ENCODE measurements at places on chromosomes 16 and 17.

DNA sequence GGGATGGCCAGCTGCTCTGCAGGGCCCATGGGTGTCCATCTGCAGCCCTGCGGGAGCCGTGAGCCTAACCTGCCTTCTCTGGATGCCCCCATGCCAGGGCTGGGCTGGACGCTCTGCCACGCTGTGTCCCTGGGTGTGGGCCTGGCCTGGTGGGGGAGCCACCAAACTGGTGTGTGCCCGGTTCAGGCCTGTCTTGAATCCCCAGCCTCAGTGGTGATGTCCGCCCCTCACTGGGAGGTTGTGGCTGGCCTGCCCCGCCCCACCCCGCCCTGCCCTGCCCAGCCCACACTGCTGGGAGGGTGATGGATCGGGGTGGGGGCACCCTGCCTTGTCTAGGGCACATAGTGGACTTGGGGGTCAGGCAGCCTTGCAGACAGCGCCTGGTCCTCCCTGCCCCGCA, 50.1 kb upstream of the PVALEF start:
- DNase-seq, result no peak

- DNase-seq, result no peak
Measured at GRCh38 chr16:84683691-84684591, 15.9 kb upstream of the USP10 start.

DNA sequence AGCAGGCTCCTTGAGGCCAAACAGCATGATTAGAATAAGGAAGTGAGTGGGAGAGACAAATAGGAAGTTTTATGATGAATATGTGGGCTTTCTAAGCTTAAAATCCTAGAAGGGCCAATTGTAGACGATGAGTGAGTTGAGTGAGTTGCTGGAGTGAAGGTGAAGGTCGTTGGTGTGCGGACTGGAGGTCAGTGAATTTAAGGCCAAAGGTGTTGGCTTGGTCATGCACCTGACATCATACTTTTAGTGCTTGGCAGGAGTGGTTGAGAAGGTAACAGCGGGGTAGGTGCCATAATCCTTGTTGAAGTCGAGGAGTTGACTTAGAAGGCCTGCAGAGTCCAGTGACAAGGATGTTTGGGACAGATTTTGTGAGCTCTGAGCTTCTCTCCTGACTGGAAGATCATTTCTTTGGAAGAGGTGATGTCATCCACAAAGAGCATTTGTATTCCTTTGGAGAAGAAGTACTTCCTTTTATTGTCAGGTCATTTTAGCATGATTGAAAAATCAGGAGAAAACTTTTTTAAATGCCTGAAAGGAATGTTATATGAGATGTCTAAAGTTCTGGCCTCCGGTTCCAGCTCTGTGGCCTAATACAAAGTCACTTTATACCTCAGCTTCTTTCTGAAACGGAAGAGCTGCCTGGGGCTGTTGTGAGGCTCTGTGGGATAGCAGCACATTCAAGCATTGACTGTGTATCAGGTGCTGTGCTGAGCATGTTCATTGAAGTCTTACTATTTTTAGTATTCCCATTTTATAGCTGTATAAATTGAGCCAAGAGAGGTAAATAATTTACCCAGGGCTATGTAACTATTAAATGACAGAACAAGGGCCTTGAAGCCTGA, 53.6 kb upstream of the TBX2 start:
- no peak for DNase-seq

GRCh38 chr16:81639348-81639747, 139.7 kb upstream of the PLCG2 start:
- no peak for DNase-seq

DNA sequence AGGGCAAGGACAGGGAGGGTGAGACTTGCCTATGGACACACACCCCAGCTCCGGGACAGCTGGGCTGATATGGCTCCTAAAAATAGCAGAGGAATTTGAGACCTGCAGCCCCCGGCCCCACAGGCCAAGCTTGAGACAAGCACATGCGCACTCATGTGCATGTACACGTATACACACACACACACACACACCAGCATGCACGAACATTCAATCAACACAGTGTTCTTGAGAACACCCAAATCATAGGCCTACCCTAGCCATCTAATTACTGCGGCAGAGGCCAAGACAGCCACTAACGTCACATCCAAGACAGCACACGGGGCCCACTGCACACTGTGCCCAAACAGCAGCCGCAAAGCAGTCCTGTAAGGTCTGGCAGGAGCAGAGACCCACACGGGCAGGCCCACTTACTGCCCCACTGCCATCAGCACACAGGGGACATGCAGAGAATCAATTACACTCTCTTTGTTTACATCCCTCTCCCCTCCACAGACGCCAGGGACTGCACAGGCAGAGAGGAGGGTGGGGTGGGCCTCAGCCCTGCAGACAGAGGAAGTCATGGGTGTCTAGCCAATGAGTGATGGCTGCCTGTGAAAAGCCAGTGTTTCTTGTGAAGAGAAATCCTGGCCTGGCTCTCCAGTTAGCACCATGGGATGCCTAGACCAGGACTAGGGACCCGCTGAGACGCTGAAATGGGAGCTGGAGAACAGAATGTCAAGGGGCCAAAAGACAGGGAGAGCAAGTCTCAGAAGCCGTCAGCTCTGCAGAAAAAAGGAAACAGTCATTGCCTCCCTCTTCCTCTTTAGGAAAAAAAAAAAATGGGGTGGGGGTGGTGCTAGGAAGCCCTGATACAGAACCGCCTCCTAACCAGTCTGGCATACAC, 39.3 kb downstream of the MYO18A start:
- no peak for DNase-seq

- peak; percentile 32 for DNase-seq
Measured at GRCh38 chr17:45050481-45051059, 862 bp downstream of the DCAKD start.

GRCh38 chr17:29168079-29168758, 12.0 kb downstream of the MYO18A start:
- DNase-seq, result no peak

GRCh38 chr17:67891481-67892119, 66.3 kb downstream of the BPTF start:
- DNase-seq, result no peak

DNA sequence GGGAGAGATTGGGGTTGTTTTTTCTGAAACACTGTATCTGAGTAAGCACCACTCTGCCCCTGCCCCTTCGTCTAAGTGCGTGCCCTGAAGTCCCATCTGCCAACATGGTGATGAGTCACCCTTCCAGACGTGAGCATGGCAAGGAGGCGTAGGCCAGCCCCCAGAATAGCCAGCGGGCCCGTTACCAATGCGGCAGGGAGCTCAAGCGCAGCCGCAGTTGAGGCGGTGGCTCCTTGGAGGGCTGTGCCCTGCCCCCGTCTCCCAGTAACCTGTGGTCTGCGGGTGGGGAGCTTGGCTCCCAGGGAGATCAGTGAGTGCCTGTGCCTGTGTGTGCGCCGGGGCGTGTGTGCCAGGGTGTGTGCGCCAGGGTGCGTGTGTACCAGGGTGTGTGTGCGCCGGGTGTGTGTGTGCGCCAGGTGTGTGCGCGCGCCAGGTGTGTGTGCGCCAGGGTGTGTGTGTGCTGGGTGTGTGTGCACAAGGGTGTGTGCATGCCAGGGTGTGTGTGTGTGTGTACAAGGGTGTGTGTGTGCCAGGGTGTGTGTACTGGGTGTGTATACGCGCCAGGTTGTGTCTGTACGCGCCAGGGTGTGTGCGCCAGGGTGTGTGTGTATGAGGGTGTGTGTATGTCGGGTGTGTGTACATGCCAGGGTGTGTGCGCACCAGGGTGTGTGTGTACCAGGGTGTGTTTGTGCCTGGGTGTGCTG, 98.6 kb upstream of the CHMP6 start:
- DNase-seq, result peak; percentile 45

DNA sequence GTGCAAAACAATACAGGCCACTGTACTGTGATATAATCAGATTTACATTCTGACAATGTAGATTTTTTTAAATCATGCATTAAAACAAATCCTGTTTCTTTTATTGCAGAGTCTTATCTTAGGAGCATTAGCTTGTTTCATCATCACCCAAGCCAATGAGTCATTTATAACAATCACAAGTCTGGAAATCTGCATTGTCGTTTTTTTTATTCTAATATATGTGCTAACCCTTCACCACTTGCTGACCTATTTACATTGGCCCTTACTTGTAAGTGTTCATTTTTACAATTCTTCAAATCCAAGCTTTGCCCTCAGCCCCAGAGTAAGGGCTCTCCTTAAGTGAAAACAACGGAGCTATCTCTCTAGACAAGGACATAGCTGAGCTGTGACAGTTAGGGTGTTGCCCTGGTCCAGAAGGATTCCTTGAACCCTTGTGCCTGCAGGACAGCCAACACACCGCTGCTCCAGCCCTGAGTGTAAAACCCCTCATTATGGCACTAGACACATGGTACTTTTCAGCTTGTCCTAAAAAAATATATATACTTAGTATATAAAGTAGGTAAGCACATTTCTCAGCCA, 3.7 kb downstream of the CMTM1 start:
- no peak for DNase-seq

- DNase-seq, result no peak
Measured at GRCh38 chr17:50394711-50395110, 2.6 kb downstream of the LRRC59 start.

GRCh38 chr17:66210208-66210574, 18.3 kb upstream of the CEP112 start:
- DNase-seq, result no peak

- no peak for DNase-seq
Measured at GRCh38 chr16:20298452-20298851, 28.9 kb downstream of the GP2 start.

GRCh38 chr17:52011064-52011463, 147.4 kb downstream of the CA10 start:
- no peak for DNase-seq

GRCh38 chr17:47715669-47716325, 17.2 kb upstream of the TBX21 start:
- DNase-seq, result no peak

GRCh38 chr17:81545160-81545949, 6.8 kb downstream of the FAAP100 start:
- DNase-seq, result no peak

GRCh38 chr17:77402159-77402731, 261.5 kb downstream of the SEC14L1 start:
- no peak for DNase-seq

DNA sequence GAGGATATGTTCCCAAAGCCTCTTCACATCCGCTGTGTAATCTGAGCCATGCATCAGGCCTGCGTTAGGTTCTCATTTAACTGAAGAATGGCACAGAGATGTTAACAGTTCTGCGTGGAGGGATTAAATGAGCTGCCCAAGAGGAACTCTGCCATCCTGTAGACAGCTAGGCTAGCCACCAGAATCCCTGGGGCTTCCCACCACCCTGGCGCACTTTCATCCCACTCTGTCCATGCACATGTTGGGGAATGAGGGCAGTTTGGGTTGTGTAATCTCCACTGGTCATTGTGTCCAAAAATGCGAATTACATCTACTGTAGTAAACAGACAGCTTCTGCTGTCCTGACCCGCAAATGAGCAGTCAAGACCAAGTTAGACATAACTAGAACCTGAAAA, 1.0 kb upstream of the GLG1 start:
- DNase-seq, result no peak

DNA sequence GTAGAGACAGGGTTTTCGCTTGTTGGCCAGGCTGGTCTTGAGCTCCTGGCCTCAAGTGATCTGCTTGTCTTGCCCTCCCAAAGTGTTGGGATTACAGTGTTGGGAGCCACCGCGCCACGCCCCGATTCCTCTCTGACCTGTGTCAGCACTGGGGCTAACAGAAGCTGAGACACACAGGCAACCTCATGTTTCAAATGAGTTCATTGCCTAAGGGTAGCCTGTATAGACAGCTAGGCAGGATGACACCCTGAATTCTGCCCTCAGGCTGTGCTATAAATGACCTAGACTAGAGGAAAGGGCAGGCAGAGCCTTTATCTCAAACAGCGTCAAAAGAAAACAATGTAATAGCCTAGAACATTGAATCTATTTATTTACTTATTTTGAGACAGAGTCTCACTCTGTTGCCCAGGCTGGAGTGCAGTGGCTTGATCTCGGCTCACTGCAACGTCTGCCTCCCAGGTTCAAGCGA, 2.3 kb upstream of the CDK3 start:
- no peak for DNase-seq

- peak; percentile 51 for DNase-seq
Measured at GRCh38 chr17:18248300-18248731, 10.2 kb downstream of the FLII start.

DNA sequence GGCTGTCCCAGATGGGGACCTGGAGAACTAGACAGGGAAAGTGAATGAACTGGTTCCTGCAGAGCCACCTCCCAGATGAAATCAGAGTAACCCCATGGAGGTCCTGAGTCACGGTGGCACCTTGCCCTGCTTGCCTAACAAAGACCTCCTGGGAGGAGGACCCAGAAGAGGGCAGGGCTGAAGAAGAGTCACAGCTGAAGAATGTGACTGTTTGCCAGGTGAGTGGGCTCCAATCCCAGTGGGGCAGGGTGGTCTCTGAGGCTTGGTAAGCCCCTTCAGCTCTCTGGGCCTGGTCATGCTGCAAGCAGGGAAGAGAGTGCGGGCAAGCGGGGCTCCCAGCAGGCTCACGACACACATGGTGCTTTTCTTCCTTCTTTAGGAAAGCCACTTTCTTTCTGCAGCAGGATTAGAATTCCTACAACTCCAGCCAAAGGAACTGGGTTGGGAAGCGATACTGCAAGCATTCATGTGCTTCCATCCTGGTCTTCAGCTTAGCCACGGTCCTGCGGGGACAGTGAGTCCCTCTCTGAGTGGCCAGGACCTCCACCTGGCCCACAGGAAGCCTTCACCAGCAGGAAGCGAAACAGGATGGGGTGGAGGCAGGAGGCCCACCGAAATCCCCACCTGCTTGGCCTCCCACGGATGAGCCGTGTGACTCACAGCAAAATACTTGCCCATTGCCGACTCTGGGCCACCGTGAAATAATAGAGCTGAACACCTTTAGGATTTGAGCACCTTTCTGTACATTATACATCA, 4.3 kb downstream of the C16orf74 start:
- no peak for DNase-seq

GRCh38 chr17:56545106-56545505, 48.4 kb upstream of the NOG start:
- DNase-seq, result no peak

DNA sequence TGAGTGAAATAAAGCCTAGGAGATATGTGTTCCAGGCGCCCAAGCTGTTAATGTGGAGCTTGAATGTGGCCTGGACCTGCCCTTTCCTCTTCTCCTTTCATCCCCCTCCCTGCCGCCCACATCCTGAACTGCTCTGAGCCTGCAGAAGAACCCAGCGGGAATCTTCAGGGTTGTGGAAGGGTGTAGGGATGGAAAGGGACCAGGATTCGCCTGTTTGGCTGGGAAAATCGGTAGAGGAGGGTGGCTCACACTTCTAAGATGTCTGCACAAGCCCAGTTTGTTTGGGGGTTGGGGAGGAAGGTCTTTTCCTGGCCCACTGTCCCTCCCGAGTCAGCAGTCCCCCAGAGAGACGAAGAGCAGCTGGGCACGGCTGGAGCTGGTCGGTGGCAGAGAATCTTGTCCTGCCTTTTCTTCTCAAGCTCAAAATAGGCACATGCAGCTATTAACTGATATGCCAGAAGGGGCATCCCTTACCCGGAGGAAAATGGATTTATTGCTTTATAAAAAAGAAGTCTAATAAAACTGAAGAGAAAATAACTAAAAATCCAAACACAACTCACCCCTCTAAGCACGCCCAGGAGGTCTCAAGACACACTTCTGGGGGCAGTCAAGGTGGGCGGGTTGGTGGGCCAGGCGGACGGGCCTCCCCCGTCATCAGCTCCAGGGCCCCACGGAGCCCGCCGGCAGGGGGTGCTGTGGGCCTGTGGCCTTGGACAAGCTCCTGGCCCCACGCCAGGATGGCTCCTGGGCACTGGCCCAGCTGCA, 11.5 kb upstream of the PITPNA start:
- DNase-seq, result peak; percentile 86

Data from stimulated activated CD4-positive, alpha-beta T cell treated with anti-CD3 and anti-CD28 coated beads, Interleukin-2, amount 100 ng/mL, for 48 hours (primary cell).